Erythroblast (primary cell): ENCODE measurements at places on chromosomes 2 and 18.

GRCh38 chr2:105125428-105125827, 87.6 kb downstream of the MRPS9 start:
- peak; percentile 39 for DNase-seq

- DNase-seq: no peak
Measured at GRCh38 chr2:7984693-7985353, 697.0 kb upstream of the ID2 start.

- DNase-seq: no peak
Measured at GRCh38 chr2:128941751-128942150, 623.1 kb upstream of the HS6ST1 start.

GRCh38 chr2:239222706-239223309, 178.0 kb downstream of the HDAC4 start:
- no peak for DNase-seq

- DNase-seq: no peak
Measured at GRCh38 chr2:239387811-239388210, 13.0 kb downstream of the HDAC4 start.

DNA sequence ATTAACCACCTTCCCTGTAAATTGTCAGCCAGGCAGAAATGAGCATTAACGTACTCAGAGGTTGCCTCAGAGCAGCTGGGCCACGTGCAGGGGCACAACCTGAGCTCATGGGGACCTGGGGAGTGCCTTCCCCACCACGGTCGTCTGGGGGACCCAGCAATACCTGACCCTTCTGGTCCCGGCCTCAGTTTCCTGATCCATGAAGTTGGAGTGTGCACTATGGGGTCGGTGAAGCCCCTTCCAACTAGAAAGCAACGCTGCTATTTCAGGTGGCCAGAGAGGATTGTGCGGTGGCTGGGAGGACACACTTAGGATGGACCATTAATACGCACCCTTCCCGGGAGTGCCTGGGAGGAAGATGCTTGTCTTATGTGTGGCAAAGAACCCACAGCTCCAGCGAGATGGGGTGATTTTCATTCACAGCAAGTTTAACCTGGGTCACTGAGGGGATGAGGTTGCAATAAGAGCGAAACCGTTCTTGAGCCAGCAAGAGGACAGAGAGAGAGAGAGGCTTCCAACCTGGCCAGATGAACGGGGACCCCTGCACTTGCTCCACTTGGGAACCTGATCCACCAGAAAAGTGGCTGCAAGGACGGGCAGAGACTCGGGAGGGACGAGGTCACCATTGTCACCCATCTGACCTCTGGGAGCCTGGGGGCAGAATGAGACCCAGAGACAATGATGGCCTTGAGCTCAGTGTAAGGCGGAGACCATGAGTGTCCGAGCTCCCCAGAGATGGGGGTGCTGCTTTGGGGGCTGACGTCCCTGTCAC, 36.2 kb downstream of the NGEF start:
- DNase-seq: no peak

DNA sequence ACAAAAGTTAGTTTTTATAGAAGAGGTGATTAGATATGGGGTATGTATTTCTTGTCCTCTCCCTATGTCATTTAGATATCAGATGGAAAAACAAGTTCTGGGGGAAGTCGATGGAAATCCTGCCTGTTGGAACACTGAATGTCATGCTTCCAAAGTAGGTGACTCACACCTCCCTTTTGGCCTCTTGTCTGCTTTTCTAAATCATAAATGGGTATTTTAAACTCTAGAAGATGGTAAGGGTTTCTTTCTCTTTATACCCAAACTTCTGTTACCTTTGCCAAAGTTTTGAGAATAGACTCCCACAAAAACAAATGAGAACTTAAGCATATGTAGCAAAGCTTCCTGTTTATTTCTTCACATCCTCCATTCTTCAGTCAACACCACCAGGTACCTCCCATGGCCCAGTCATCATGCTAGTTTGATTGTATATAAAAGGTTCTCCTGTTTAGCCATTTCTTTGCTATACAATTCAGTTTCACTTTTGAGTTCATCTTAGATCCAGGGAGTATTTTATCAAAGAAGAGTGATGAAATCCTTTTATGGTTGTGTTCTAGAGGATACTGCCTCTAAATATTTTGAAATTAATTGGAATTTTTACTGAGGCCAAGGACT, 63.9 kb downstream of the PRKRA start:
- DNase-seq: no peak

DNA sequence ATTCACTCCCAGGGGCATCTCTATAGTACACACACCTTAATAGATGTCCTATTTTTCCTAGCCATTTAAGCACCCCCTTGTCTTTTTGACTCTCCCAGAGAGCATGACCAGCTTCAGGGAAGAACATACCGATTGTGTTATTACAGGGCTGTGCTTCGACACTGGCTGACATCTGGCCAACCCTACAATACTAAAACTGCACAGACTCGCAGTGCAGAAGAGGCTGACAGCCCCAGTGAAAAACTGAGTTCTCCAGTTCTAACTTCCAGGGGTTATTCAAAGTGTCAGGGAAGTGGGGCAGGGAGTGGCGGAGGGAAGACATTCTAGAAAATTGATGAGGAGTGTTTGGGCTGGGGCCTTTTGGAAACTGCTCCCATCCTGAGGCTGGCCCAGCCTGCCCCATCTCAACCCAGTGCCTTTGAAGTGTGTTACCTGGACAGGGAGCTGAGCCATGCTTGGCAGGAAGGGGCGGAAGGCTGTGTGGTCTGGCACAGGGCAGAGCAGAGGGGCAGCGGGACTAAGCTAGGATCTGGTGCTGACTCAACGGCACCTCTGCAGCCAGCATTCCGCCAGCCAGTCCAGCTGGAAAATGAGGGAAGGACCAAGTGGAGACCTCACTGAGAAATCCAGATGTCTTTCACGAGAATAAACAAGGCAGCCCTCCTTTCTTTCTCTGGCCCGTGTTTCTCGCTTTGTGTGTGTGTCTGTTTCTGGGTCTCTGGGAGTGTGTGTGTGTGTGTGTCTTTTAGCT, 15.4 kb upstream of the IGFBP5 start:
- DNase-seq: no peak

GRCh38 chr2:216116418-216116817, 7.3 kb downstream of the XRCC5 start:
- DNase-seq: no peak

GRCh38 chr2:95019572-95019971, 5.9 kb upstream of the MAL start:
- DNase-seq: no peak

GRCh38 chr2:182197529-182197928, 211.9 kb downstream of the PPP1R1C start:
- DNase-seq: no peak

- no peak for DNase-seq
Measured at GRCh38 chr2:55163274-55163721, 68.8 kb downstream of the CLHC1 start.

- DNase-seq: no peak
Measured at GRCh38 chr2:239162141-239162821, 238.5 kb downstream of the HDAC4 start.

DNA sequence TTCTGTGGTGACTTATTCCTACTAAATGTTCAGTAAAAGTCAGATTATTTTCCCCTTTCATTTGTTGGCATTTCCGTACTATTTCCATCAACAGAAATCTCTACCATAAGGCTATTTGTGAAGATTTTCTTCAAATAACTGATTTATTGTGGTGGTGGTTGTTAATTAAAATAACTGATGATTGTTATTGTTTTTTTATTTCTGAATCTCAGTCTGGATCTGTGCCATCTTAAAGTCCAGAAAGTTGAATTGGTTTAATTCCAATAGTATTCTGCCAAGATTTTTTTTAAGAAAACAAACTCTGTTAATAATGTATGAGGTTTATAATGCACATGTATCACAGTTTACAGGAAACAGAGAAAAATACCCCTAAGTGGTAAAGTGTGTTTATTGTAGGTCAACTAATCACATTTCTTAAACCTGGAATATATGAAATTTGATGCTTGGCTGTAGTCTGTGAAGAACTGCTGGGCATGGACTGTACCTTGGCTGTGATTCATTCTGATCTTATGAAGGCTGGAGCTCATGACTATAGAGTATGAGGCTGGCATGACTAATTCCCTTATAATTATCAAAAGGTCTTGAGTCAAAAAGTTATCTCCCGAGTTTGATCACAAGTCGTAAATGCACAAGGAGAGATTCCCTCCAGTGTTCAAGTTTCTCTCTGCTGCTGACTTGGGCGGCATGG, 134.2 kb upstream of the RND3 start:
- DNase-seq: no peak

DNA sequence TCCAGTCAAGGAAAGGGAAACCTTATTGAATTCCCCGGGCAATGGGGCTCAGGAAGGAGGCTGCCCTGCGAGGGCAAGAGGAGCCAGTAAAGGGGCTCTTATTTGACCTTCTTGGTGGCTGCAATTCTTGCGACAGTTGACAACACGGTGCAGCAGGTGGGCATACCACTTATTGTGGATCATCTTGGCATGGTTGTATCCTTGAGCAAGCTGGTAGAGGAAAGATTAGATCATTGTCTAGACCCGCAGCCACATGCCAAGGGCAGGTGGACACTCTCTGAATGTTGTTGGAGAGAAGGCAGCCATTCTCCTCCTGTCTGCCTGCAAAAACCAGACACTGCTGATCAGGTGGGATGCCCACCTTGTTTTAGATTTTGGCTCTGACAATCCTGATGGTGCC, 170.2 kb upstream of the CHST9 start:
- no peak for DNase-seq

- no peak for DNase-seq
Measured at GRCh38 chr2:138602166-138602460, 100.5 kb downstream of the SPOPL start.

DNA sequence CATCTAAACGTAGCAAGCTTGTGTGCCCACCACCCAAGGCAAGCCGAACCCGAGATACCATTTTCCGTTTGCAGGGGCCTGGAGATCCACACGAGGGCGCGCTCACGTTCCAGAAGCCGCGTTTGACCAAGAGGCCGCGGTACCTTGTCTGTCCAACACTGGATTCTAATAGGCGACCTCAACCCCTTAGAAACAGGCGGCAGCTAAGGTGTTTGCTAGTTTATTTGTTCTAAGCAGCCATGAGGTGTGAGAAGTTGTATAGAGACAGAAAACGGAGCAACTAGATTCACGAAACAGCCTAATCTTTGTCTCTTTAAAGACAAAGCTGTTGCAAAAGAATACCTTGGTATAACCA, 4.2 kb downstream of the HOXD11 start:
- peak; percentile 66 for DNase-seq

DNA sequence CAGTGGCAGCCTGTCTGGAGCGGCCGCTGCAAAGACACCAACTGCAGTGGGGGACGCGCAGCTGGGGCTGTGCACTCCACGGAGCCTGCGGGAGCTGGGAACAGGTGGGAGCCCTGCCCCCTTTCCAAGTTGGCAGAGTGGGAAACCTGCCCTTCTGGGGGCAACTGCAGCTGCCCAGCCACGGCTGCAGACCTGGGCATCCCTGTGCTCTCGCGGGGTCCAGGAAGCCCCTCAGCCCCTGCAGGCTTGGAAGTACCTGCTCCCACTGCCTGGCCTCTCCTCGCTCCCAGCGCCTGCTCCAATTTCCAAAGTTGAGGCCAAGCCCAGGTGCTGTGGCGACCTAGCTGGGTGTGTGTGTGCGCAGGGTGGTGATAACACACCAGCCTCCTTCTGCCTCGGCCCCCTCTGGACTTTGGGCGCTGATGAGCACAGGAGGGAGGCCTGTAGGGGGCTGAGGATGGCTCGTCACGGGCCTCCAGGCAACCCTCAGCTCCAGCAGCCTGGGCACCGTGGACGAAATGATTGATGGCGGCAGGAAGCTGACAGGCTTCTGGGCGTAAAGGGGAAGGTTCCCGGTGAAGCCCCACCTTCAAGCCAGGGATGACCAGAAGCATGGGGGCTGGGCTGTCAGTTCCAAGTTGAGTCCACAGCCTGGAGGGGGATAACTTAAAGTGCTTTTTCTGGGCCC, 76.9 kb downstream of the PTPN4 start:
- DNase-seq: no peak

DNA sequence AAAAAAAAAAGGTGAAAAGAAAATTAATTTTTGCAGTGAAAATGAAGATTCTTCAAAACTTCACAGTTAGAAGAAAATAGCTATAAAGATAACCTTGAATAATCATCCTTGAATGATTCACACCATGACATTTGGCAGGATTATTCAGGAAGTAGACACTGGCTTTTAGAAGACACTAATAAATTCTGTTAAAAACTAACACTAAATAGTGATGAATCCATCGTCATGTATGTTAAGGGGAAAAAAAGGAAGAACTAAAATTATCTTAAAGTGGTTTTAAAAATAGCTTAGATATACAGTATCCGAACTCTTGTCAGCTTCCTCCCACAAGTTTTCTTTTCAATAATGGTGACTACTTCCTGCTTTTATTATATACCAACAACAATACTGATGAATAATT, 10.2 kb downstream of the USP37 start:
- no peak for DNase-seq

DNA sequence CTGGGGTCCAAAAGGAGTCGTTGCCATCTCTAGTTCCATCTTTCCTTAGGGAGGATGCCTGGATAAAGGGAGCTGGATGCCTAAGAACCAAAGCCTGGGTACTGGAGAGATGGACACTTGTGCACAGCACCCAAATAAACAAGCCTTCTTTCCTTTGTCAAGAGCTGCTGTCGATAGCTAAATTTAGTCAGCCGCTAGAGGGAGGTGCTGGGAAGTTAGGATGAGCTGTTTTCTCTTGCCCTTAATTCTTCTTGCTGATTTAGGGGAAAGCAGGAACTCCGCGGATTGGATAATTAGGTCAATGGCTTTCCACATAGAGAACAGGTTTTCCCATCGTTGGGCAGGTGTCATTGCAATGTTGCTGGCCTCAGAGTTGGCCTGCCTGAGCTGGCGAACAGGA, 30.9 kb upstream of the SERPINB12 start:
- peak; percentile 18 for DNase-seq

DNA sequence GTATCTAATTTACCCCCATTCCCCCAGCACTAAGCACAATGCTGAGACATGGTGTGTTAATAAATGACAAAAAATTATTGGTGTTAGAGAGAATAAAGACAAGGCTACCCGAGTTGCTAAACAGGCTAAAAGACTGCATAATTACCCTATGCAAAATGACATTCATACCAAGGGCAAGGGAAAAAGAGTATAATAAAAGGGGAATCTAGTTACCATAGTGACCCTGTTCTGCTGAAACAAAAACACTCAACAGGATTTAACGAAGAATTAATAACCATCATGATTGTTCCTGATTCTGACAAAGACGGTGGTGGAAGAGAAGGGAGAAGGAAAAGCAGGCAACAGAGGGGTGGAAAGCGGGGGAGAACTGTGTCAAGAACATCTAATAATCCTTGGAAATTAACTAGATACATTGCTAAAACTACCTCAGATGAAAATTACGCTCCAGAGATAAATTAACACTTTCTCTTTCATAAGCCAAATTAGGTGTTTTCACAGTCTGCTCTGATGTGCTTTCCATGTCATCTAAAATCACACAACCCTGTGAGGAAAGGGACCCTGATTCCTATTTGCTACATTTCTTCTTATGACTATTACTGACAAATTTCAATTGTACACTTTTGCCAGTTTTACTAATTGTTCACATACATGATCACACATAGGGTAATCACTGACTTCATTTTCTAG, 25.5 kb downstream of the TTR start:
- no peak for DNase-seq
